Stimulated activated CD4-positive, alpha-beta T cell treated with anti-CD3 and anti-CD28 coated beads, TNF-alpha, amount 100 ng/mL, for 24 hours (primary cell): ENCODE measurements at places on chromosomes 6 and 20.

DNA sequence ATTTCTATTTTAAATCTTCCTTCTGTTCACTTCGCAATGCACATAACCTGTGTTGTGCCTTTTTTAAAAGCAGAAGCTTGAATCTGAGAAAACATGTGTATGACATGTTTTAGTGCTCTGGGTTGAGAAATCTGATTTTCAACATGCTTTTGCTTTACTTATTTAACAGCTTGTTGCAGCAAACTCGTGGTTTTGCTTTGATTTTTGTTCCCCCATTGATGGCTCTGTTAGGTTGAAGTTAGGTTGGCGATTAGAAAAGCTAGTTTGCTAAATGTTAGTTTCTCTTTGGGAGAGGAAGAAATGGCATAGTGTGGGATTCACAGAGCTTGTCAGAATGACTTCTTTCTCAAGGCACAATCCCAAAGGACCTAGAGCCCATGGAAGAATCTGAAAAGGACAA is 170.8 kb downstream of the TMEM242 start:
- no peak for DNase-seq

- DNase-seq, result no peak
Observed at GRCh38 chr6:142853244-142854180, 91.5 kb downstream of the HIVEP2 start.

GRCh38 chr6:53264915-53265607 is 83.7 kb downstream of the ELOVL5 start:
- DNase-seq, result no peak

DNA sequence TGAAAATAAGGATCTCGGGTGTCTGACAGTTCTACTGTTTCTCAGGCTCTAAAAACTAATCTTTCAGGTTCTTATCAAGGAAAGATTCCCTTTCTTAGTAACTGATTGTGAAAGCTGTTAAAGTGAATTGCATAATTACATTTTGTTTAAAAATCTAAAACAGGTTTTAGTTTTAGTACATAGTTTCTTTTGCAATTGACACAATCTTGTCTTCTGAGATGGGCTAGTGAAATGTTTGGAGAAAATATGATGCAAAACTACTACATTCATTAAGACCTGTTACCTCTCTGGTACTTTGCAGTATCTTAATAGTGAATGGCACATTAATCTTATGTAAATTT is 298.4 kb downstream of the UTRN start:
- DNase-seq, result no peak

DNA sequence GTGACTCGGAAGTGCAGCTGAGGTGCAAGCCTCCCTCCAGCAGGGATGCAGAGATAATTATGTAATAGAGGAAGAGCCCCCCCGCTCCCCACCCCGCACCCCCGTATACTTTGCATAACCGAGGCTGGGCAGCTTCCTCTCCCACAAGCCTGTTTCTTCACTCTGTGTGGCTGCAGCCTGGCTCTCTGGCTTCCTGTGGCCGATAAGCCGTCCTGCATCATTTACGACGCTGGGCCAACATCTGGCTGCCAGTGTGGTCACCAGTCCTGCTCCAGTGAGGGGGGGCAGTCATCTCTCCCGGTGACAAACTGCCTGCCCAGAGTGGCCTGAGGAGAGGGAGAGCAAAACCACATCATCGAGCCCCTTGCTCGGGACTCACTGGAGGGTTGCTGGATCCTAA is 59.2 kb downstream of the RBM38 start:
- no peak for DNase-seq

DNA sequence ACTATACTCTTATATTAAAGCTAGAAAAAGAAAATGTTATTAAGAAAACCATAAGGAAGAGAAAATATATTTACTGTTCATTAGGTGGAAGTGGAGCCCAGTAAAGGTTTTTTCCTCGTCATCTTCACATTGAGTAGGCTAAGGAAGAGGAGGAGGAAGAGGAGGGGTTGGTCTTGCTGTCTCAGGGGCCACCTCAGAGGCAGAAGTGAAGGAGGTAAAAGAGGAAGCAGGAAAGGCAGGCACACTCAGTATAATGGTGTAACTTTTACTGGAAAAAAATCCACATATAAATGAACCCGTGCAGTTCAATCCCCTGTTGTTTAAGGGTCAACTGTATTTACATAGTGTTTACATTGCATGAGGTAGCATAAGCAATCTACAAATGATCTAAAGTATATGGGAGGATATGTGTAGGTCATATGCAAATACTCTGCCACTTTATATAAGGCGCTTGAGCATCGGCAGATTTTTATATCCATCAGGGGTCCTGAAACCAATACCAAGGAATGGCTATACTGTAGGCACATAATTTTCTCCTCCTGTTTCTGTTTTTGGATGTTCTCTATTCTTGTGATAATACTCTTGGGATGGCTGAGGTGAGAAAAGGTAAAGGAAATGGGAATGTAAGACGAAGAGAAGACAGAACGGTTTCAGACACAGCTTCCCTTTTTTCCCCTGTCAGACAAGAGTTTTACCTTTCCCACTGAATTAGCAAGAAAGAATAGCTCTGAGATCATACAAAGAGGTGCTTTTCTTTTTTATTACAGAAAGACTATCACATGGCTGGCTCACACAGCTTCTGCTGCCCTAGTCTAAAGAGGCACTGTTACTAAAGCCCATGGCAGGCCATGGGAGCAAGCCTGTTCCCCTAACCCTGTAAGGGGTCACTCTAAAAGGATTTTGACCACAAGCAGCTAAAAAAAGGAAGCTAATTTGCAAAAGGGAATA is 59.9 kb downstream of the NUDT3 start:
- no peak for DNase-seq

GRCh38 chr6:31477521-31477920 is 20.4 kb upstream of the MICB start:
- no peak for DNase-seq
